ENCODE measurements at places on chromosomes 3 and 15.

- no peak for DNase-seq
Measured at GRCh38 chr3:151434151-151434890, 26.5 kb downstream of the IGSF10 start.

DNA sequence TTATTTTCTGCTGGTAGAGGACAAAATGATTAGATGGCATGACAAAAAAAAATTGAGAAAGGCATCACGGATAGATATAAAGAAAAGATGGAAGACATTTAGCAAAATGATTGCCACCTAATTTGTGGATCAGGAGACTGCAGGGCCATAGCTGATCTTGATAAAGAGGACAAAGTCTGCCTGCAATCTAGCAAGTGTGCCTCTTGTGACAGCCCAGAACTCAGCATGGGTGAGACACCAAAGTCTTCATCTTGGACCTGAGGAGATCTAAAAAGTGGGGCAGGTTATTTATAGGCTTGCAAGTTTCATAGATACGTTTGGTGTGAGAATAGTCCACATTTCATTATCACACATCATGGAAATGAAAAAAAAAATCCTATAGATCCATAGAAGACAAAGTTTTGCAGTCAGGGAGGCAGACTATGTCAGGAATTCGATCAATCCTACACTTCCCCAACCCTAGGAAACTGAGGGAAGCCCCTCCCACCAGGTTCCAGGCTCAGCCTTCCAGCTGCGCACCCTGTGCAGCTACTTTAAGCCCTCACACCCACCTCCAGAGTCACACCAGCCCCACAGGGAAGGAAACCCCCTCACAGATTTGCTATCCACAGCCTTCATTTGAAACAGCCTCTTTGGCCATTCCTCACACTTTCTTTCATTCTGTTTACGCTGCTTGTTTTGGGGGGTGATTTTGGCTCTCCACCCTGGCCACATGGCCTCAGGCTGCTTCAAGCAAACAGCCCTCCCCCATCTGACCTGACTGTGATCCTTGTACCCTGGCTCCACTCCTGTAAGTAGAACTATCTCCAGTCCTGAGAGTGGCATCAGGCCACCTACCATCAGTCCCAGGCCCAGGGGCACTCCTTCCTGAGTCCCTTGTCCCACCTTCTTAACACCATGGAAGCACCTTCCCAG is 28.1 kb upstream of the KLHL6 start:
- DNase-seq = peak; percentile 29

DNA sequence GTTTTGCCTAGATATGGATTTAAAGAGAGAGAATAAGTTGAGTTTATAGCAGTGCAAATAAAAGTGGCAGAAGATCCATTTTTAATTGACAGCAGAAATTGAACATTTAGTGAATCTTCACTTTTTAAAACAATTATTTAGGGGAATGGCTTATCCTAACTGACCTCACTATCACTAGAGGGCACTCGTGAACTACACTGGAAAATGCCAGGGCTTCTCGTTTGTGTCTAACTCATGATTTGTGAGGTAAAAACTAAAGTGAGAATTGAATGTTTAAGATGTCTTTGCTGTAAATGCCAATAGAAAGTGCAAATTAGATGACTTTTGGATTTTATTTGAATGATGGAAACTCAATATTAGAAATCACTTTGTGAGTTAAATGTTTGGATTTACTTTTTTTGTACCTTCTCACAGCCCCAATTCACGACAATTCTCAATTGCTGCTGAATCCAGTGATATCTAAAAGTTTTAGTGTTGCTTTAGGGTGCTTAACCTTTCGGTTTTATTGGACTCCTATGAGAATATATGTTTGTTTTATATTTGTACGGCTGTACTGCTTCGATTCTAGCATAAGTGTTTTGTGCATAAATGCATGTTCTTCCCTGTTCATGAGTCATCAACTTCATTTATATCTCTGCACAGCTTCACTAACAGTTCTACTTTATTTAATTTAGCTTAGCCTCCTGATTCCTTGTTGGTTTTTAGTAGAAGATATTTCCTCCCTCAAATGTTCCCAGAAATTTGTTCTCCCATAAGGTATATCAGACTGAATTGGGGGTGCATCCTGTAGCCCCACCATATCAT is 462.1 kb downstream of the MFSD1 start:
- DNase-seq = peak; percentile 26

GRCh38 chr3:32313723-32314473 is 75.4 kb downstream of the CMTM8 start:
- DNase-seq = no peak

DNA sequence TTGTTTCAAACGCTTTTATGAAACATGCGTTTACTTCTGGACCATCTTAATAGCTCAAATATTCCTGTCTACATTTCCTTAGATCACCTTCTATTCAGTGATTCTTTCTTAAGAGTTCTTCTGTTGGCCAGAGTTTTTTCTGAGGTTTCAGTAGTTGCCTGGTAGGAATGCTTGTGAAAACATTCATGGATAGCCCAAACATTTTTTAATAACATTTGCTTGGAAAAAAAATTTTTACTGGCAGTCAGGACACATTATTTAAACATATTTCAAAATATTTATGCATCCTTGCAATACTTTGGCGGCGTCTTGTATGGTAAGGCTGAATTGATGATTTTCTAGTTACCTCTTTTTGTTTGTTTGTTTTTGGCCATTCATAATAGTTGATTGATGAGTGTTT is 47.4 kb upstream of the ZBTB20 start:
- no peak for DNase-seq

DNA sequence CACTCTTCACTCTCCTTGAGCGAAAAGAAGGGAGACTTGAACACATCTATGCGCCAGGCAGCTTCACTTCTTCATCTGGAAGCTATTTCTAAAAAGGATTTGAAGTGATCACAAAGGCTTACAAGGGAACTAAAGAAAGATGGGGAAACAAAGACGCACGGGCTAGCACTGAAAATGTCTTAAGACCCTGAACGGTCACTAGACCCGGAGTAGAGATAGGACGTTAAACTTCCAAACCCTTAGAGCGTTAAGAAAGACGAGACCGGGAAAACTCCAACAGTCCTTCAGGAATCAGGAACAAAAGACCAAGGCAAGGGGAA is 47.5 kb upstream of the EPHB3 start:
- DNase-seq = no peak

DNA sequence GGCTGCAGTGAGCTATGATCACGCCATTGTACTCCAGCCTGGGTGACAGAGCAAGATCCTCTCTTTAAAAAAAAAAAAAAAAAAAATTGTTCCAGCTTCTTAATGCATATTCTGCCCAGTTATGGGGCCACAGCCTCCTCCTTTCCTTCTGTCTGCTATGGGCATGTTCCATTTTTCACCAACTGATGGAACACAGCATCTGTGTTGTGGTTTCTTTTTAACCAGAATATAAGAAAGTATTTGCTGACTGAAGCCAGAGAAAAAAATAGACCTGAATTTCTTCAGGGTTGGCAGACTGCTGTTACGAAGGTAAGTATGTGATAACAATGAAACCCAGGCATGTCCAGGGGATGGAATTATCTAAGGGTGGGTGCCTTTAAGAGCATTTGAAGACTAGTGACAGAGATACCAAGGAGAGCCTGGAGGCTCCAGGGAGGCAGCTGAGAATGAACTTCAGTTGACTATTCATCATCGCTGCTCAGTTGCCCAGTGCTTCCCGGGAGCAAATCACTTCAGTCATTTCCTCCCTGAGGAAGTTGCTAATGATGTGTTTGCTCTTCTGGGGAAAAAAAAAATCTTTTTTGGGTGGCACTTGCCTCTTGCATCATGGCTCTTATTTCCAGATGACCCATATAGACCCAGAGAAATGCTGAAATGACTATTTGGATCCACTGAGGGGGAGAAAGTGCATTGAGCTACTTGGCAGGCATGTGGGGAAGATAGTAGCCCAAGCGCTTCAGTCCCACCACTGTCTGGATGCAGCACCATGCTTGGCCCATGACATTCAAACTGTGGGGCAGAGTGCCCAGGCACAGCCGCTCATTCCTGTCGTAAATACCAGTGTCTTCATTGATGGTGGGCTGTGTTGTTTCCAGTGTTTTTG is 14.5 kb downstream of the NCBP2 start:
- no peak for DNase-seq

DNA sequence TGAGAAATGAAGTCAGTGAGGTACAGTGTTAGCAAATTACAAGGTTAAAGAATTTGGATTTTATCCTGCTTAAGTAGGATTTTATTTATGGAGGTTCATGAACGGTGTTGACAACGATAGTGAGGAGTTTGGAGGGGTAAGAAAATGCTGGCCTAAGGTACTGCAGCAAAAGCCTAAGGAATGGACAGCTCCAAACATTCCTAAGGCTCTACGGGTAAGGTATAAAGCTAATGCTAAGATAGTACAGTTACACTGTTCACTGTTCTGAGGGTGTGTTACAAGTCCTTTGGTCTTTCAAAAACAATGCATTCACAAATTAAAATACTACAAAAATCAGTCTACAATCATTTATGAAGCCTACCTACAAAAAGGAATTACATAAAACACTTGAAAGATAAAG is 7.3 kb downstream of the MTMR10 start:
- no peak for DNase-seq

GRCh38 chr3:35654476-35654875 is 15.2 kb downstream of the ARPP21 start:
- no peak for DNase-seq

GRCh38 chr3:25246913-25247312 is 181.2 kb upstream of the RARB start:
- no peak for DNase-seq

Measured in right hindlimb (tissue), 1 donor.